Activated CD4-positive, alpha-beta T cell treated with anti-CD3 and anti-CD28 coated beads for 36 hours (primary cell): ENCODE measurements at places on chromosomes 3 and 15. TPM values are rescaled to one million over a fixed set of nuclear protein-coding genes. Genes with fewer than 3 reads are reported as not detected.

DNA sequence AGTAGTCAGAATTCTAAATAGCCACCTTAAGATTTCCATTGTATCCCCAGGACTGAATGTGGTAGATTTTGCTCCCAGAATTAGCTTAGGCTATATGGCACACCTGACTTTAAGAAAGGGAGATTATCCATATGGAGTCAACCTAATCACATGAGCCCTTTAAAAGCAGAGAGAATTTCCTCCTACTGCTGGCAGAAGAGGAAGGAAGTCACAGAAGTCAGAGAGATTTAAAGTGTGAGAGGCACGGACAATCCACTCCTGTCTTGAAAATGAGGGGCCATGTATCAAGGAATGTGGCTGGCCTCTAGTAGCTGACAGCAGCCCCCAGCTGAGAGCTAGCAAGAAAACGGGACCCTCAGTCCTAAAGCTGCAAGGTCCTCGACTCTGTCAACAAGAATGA lies 26.8 kb downstream of the LRRC31 start:
- no peak for DNase-seq

GRCh38 chr3:179760944-179761343 lies 108.1 kb downstream of the USP13 start:
- no peak for DNase-seq

- no peak for DNase-seq
Observed at GRCh38 chr3:132245552-132246142, 71.6 kb upstream of the ACP3 start.

DNA sequence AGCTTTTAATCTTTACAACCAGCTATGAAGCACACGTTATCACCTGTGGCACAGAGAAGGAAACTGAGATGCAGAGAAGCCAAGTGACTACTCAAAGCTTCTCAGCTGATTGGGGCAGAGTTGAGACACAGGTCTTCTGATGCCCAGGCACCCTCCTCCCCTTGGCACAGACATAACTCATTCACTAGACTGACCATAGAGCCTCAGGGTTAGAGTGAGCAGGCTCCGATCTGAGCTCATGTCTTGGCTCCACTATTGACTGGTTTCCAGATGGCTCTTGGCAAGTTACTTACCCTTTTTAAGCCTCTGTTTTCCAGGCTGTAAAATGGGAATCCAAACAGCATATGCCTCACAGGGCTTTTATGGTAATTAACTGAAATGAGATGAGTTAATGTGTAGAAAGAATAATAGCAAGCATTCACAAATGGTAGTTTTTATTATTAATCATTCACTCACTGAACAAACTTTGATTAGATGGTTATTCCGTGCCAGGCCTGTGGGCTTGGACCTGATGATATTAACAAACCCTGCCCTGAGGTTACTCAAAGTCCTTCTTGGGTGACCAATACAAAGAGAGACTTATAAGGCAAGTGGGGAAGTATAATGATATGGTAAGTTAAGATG lies 184.3 kb downstream of the ANXA2 start:
- DNase-seq, result no peak

The CADM2 gene
- total RNA-seq, result 0.14 TPM

- DNase-seq, result no peak
Observed at GRCh38 chr15:68704496-68705021, 116.1 kb downstream of the ANP32A start.

DNA sequence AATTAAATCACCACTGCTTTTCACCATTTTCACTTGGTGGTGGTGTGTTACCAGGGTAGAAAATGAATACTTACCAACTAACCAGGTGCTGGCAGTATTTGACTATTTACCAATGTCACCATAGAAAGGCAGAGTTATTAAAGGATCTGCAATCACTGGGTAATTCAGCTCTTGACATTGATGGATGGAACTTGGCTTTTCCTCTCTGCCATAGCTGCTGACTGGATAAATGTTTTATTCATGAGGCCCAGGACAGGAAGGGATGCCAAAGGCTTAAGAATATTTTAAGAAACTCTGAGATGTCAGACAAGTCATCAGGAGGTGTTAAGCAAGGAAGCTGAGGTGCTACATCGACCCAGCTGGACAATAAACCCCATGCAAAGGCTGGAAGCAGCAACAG lies 495.5 kb upstream of the CFAP20DC start:
- DNase-seq, result no peak

The IL20RB gene
- 1.1 TPM for total RNA-seq
